ENCODE measurements at places on chromosomes 2 and 18.

DNA sequence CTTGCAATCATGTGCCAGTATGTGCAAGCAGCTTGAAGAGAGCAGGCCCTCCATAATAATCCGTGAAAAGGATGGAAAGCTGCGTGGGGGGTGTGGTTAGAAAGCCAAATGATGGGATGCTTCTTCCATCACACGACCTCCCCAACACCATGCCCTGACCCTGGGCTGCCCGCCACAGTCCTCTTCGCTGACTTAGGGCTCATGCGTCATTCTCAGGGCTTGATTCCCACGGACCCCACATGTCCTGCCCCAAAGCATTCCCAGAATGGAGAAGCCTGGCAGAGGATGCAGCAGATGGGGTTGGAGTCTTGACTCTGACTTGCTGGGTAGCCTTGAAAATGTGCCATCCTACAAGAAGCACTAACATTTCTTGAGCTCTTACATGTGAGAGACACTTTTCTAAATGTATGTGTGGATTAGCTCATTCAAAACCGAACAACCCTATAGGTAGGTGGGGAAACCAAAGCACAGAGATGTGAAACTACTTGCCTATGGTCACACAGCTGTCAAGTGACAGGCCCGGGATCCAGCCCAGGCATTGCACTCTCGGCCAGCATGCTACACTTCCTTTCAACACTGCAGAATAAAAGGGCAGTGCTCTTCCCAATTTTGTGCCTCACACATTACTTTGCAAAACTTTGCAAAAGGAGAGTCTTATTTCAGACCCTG is 3.7 kb downstream of the TNS1 start:
- no peak for DNase-seq

- DNase-seq, result no peak
Observed at GRCh38 chr2:66318009-66318561, 116.8 kb upstream of the MEIS1 start.

DNA sequence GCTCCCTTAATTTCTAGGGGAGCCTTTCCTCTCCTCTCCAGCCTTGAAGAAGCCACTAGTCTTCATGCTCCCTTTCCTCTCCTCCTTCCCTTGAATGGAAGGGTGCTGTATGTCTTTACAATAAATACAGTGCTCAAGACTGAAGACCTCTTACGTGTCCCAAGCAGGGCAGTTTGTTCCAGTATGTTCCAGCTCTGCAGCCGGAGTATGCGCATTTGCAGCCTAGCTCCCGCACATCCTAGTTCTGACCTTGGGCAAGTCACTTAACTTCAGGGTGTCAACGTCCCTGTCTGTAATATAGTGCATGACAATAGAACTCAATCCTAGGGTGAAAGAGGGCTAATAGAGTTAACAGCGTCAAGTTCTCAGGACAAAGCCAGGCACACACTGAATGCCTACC is 208.0 kb downstream of the HAUS1 start:
- DNase-seq, result no peak

DNA sequence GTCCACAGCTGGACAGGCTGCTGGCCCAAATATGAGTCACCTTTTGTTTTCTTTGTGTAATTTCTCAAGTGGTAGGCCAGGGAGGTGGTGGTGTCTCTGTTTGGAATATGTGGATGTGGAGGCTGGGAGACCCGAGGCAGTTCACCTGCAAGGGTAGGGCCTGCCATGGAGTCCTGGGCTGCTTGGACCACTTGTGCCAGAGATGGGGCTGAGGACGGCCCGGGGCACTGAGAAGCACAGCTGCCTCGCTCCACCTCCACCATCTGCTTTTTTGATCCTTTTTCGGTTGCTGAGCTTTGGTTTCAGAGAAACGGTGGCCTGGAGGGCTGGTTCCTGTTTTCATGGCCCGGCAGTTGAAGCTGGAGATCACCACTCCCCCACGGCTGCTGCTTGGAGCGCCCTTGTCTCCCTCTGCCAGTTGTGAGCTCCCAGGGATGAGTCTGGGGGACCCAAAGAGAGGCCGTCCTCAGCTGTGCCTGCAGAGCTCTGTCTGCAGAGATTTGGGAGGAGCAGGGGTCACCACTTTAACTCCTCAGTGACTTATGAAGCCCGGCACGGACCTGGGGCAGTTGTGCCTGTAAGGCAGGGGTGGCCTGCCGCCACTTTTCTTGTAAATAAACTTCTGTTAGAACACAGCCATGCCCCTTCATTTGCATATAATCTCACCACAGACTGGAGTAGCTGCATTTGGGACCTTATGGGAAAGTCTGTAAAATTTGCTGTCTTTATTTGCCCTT is 67.6 kb upstream of the MCFD2 start:
- no peak for DNase-seq

GRCh38 chr18:63882333-63883141 is 5.0 kb upstream of the SERPINB2 start:
- peak; percentile 99 for DNase-seq

DNA sequence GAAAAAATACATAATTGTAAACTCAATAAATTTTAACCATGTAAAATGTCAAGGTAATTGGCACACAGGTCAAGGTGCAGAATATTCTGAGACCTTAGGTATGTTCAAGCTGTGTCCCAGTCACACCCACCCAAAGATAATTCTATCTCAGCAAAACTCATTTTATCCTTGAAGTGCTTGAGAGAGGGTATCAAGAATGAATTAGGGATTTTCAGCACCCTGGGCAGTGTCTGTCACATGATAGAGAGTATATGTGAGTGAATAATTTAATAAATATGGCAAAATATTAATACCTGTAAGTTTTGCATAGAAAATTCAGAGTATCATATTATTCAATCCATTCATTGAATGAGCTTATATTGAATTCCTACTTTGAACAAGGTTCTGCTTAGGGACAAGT is 567.9 kb downstream of the FBXO15 start:
- DNase-seq, result no peak

DNA sequence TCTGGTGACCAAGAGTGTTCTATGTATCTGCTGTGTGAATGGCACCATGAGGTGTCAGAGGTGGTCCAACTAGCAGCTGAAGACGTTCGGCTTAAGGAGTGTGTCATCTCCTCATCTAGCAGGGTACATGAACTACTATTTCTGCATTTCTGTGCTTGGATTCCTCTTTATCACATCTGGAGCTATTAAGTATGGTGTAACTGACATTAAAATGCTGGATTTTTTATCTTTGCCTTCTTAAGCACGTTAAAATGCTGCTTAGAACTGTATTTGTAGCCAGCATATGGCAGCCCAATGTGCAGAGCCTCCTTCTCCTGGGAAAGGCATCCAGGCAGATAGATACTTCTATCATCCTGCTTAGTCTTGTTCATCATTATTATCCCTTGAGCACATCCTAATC is 409.3 kb upstream of the MMADHC start:
- DNase-seq, result no peak

GRCh38 chr2:233928594-233929351 is 11.6 kb downstream of the TRPM8 start:
- peak; percentile 3 for DNase-seq

DNA sequence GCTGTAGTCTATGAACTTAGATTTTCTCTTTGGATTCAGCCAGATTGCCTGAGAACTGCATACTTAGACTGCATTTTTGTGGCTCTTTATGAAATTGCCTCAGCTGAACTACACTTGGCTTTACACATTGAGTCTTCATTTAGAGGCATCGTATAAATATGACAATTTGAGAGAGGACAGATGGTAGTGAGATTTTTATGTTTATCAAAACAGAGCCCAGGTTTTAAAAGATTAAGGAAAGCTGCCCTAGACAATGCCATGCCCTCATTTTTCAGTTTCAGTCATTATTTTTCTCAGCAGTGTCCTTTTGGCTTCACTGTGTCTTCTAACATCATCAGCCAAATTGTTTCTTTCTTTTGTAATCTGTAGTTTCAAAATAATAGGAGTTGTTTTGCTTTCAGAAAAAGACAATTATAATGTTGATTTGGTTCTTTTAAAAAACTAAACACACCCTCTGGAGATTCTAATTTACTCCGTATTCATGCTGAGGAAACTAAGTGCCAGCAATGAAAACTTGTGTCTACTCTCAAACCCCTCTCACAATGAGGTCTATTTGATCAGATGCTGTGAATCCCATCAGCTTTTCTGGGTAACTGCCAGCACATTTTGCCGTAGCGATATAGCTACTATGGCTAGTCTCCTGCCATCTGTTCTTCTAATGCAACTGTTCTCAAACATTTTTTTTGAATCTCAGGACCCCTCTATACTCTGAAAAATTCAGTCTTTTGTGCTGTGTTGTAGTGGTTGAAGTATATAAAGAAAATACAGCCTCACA is 46.2 kb downstream of the TWSG1 start:
- DNase-seq, result no peak

- DNase-seq, result no peak
Observed at GRCh38 chr18:39232937-39233336, 1667.3 kb upstream of the CELF4 start.

- no peak for DNase-seq
Observed at GRCh38 chr2:3523551-3524041, 4.3 kb upstream of the ADI1 start.

DNA sequence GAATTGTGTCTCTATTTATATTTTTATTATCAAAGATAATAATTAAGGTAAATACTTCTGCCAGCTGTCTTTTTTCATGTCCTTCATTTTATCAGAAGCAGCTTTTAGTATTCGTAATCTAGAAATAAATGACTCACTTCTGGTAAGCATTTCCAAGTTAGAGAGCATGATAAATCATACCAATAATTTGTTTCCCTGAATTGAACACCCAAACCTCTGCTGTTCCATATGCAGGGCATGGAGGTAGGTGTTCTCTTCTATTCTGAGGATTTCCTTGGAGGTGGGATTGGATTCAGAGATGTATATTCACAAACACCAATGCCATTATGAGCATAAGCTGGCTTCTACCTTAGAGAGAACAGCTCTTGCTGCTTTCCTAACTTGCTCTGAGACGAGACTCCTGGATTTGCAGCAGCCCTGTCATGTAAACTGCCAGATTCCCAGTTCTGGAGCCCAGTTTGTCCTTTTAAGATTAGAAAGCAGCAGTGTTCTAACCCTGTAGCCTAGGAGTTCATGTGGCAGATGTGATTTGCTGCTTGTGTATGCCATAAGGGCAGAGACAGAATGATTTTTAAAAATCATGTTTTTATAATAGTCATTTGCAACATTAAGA is 47.5 kb downstream of the SKA1 start:
- DNase-seq, result no peak

DNA sequence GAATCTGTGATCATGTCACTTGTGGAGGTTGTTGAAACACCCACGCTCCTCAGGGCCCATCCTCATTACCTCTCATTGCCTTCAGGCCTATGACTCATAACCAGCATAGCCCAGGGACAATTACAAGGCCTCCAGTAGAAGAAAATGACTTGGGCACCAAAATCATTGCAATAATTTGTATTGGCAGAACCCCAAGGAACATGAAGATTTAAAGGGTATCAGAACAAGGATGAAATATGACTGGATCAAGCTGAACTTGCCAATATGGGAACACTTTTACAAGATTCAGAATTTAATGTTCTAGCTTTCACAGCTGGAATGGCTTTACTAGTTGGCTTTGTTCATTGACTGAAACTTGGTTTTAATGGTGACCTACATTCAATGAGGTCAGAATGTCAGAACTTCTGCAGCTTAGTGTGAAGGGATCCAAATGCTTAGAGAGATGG is 156.4 kb downstream of the COPS8 start:
- DNase-seq, result no peak

GRCh38 chr18:5900262-5900661 is 4.9 kb upstream of the TMEM200C start:
- DNase-seq, result peak; percentile 38

GRCh38 chr2:136207030-136207623 is 89.2 kb upstream of the CXCR4 start:
- DNase-seq, result no peak

GRCh38 chr2:171512014-171512413 is 10.3 kb upstream of the CYBRD1 start:
- DNase-seq, result no peak

GRCh38 chr2:132797556-132797955 is 127.6 kb upstream of the LYPD1 start:
- DNase-seq, result no peak

DNA sequence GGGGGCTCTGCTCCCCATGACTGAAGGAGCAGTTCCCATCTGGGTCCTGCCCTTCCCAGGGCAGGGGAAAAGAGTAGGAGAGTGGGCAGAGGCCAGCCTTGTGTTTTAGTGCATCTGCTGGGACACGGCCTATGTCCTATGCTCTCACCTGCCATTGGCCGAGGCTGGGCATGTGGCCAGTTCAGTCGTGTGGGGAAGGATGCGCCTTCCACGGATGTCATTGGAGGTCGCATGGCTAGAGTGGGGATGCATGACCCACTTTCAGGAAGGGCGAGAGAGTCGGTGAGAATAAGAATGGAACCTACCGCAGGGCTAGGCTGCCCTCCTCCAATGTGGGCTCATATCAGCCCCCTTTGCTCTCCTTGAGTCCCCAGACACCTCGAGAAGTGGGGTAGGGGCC is 70.9 kb upstream of the HAAO start:
- no peak for DNase-seq

Measured in retinal pigment epithelial cell (primary cell).